Glomerular endothelial cell (primary cell): ENCODE measurements at places on chromosomes 2 and 18. TPM values are rescaled to one million over a fixed set of nuclear protein-coding genes. Genes with fewer than 3 reads are reported as not detected.

Gene ANKRD30BL
- not detected in 2 replicates for total RNA-seq

Gene LANCL1
- total RNA-seq: 22.9 and 27.8 TPM in 2 replicates

Gene ZEB2
- total RNA-seq: 24.4 and 28.2 TPM in 2 replicates

Gene TTC31
- total RNA-seq: 14.1 and 37.5 TPM in 2 replicates

Gene MRPL33
- total RNA-seq: 140 and 142 TPM in 2 replicates

Gene MRPL44
- total RNA-seq: 36.1 and 38.6 TPM in 2 replicates

Gene NEUROD1
- not detected in 2 replicates for total RNA-seq

Gene BCL11A
- total RNA-seq: 3.6 and 6.1 TPM in 2 replicates

Gene HOXD12
- not detected in 2 replicates for total RNA-seq

Gene ACTG2
- 1.6 TPM in 1 of 2 replicates, not detected in the other for total RNA-seq

Gene IGFBP2
- total RNA-seq: 268 and 272 TPM in 2 replicates

Gene MALL
- total RNA-seq: 94.9 and 197 TPM in 2 replicates

Gene AGXT
- total RNA-seq: not detected in 2 replicates

Gene SLC16A14
- total RNA-seq: 1.1 and 3.1 TPM in 2 replicates

Gene C1QL2
- total RNA-seq: not detected in 2 replicates

Gene SPATA3
- not detected in 2 replicates for total RNA-seq

Gene UGT1A7
- not detected in 2 replicates for total RNA-seq

Gene KRCC1
- total RNA-seq: 13.8 and 16.4 TPM in 2 replicates

Gene SLC9A4
- total RNA-seq: not detected in 2 replicates

Gene SEPTIN10
- total RNA-seq: 87.3 and 92.1 TPM in 2 replicates

Gene CELF4
- total RNA-seq: not detected in 2 replicates

Gene PARD6G
- total RNA-seq: 5.1 and 5.4 TPM in 2 replicates

Gene RRM2
- total RNA-seq: 21.4 and 26.1 TPM in 2 replicates

Gene HOXD10
- total RNA-seq: 1.3 and 2.0 TPM in 2 replicates

Gene DTNA
- total RNA-seq: 4.5 and 12.3 TPM in 2 replicates

Gene SCYGR5
- not detected in 2 replicates for total RNA-seq

Gene MYL12B
- 560 and 705 TPM in 2 replicates for total RNA-seq

Gene CTAGE1
- not detected in 2 replicates for total RNA-seq

Gene SPHKAP
- total RNA-seq: not detected in 2 replicates

Gene AMER3
- total RNA-seq: not detected in 2 replicates

Gene GAREM1
- total RNA-seq: 0.82 and 0.92 TPM in 2 replicates

Gene MCM6
- 8.3 and 22.5 TPM in 2 replicates for total RNA-seq

Gene RAB31
- total RNA-seq: 19.4 and 32.8 TPM in 2 replicates
